ENCODE measurements at places on chromosomes 5 and 9.

- DNase-seq, result no peak
Observed at GRCh38 chr9:120500733-120501132, 79.2 kb downstream of the CDK5RAP2 start.

DNA sequence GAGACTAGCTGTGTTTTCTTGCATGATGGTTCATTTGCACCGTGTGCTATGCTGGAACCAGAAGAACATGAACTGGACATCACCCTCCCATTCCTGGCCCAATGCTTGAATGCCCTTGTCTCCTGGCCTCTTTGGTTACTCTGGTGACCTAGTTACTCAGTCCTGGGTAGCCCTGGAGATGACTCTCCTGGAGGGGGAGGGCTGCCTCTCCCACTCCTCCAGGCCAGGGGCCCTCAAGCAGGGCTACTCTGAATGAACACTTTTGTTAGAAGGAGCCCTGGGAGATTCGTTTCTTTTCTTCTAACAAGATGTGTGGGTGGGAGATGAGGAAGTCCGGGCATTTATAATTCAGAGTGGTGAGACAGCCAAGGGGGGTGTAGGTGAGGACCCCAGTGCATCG, 12.0 kb upstream of the NKX2-5 start:
- DNase-seq, result no peak

- DNase-seq, result peak; percentile 27
Observed at GRCh38 chr9:122186301-122186700, 26.6 kb downstream of the MORN5 start.

DNA sequence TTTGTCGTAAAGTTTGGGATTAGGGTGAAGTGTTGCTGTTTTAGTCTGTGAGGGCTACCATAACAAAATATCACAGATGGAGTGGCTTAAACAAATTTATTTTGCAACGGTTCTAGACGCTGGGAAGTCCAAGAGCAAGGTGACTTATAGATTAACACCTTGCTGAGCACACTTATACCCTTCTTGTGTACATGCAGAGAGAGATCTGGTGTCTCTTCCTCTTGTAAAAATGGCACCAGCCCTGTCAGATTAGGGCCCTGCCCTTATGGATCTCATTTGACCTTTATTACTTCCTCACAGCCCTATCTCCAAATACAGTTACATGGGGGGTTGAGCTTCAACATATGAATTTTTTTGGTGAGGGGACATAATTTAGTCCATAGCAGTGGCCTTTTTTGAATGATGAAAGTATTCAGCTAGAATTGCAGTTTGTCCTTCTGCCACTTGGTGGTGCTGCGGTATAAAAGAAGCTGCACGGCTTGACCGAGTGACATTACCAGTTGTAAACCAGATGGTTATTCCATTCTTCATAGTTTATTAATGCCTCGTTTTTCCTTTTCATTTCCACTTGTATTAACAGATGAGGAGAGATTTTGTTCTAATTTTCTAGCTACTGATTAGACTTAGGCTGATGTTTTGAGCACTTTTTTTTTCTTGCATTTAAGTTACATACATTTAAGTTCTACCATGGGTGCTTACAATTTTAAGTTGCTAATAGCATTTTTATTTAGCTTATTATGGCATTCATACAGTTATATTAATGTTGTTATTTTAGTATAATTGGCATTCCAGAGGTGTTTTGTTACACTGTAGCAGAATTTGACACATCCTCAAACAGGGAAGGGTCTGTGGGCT, 19.4 kb downstream of the DCP2 start:
- peak; percentile 82 for DNase-seq

- DNase-seq, result no peak
Observed at GRCh38 chr9:131995382-131995781, 84.3 kb downstream of the MED27 start.

DNA sequence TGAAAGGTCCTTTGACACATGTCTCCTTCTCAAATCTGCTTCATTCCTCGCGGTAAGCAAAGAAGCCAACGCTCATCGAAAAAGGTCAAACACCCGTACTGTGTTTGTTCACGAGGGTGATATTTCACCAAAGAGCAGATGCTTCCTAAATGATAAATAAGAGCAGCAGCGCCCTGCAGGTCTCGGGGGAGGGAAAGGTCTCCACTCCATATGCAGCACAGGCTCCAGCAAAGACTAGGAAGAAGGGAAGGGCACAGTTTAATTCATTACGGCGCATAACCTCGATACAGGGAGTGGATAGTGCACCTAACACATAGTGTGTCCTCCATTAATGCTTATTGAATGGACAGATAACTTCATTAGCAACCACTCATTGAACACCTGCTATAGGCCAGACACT, 593.3 kb downstream of the CDK5RAP2 start:
- DNase-seq, result no peak

- DNase-seq, result no peak
Observed at GRCh38 chr9:131233995-131234394, 42.3 kb downstream of the FAM78A start.

- peak; percentile 7 for DNase-seq
Observed at GRCh38 chr5:65480306-65480865, 1.3 kb downstream of the ADAMTS6 start.

DNA sequence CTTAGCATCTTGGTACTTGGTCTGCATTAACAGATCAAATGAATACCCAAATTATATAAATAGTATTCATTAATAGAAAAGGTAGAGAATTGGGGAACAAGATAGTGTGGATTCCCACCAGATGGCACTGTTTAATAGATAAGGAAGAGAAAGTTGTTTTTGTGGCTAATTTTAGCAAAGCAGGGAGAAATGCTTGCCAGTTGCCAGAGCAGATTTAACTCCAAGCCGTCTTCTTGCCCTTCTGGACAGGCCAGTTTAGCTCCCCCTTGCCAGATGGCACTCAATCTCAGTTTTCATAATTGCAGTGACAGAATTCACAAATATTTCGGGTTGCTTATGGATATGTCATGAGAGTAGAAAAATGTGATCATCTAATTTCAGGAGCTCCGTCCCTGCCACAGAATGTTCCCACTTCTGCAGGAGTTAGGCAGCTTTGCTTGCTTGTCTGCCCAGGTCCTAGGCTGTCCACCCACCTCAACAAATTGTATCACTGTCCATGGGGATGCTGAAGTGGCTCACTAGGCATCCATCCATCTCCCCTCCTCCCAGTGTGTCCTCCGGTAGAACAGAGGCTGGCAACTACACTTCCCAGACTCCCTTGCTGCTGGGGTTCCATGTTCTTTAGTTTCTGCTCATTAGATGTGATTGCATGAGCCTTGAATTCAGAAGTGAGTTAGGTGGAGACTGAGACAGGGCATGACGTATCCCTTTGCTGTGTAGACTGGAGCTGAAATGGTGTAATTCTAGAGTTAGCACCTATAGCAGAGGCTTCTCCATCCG, 11.8 kb upstream of the HEXB start:
- DNase-seq, result no peak

DNA sequence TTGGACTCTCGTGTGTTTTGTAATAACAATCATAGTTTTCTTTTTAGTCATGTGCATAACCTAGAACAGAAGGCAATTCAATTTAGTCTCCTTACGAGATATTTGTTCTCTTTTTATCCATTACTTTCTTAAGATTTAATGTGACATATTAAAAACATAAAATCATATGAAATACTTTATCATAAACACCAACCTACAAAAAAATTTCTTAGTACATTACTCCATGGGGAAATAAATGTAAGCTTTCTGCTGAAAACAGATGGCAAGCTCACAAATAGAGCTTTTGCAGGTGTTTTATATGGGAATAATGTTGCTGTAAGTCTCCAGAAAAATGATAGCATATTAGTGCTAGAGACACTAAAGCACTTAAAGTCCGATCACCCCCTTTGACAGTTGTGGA, 1035.2 kb upstream of the ARRDC3 start:
- DNase-seq, result no peak

GRCh38 chr9:137353223-137354152, 51.4 kb upstream of the NRARP start:
- no peak for DNase-seq

- DNase-seq, result no peak
Observed at GRCh38 chr9:137899551-137900360, 22.2 kb downstream of the CACNA1B start.

DNA sequence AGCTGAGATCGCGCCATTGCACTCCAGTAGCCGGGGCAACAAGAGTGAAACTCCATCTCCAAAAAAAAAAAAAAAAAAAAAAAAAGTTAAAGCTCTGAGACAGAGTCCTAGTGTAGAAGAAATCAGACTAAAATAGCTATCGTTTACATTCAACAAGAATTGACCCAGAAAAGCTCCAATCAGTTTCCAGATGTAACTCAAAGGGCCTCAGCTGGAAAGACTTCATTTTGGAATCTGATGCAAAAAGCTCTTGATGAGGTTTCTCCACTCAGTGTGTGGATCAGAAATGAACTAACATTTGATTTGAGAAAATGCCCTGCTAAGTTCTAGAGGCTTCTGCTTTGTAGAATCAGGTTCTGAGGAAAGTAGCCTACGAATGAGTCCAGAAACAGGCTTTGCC, 7.2 kb upstream of the C1QTNF2 start:
- DNase-seq, result no peak

GRCh38 chr5:40404613-40405012, 275.1 kb upstream of the PTGER4 start:
- no peak for DNase-seq

DNA sequence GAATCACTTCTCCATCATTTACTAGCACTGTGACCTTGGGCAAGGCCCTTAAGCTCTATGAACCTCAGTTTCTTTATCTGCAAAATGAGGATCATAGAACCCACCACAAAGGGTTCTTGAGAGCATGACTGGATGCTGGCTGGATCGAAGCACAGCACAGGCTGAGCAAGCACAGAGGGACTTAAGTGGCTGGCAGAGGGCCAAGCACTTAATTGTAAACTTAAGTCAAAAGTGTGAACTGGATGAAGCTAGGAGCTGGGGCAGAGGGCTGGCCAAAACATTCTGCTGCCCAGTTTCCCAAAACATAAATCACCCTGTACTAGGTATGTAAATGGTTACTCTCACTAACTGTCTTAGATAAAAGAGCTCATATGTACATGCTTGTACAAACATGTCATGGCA, 112.3 kb upstream of the WWC1 start:
- no peak for DNase-seq

GRCh38 chr9:134600836-134601638, 40.6 kb upstream of the COL5A1 start:
- no peak for DNase-seq

DNA sequence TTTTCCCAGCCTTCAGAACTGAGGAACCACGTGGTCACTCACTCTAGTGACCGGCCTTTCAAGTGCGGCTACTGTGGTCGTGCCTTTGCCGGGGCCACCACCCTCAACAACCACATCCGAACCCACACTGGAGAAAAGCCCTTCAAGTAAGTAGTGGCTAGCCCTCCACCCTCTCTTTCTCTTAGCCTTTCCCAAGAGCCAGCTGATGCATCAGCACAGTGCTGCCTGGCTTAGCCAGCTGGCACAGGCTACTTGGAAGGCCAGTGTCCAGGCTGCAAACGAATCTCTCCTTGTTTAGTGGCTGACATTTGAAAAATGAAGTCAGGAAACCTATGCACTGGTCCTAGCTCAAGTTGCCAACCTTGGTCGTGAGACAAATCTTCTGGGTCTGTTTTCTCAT, 91.1 kb downstream of the PRDM6 start:
- DNase-seq, result no peak

DNA sequence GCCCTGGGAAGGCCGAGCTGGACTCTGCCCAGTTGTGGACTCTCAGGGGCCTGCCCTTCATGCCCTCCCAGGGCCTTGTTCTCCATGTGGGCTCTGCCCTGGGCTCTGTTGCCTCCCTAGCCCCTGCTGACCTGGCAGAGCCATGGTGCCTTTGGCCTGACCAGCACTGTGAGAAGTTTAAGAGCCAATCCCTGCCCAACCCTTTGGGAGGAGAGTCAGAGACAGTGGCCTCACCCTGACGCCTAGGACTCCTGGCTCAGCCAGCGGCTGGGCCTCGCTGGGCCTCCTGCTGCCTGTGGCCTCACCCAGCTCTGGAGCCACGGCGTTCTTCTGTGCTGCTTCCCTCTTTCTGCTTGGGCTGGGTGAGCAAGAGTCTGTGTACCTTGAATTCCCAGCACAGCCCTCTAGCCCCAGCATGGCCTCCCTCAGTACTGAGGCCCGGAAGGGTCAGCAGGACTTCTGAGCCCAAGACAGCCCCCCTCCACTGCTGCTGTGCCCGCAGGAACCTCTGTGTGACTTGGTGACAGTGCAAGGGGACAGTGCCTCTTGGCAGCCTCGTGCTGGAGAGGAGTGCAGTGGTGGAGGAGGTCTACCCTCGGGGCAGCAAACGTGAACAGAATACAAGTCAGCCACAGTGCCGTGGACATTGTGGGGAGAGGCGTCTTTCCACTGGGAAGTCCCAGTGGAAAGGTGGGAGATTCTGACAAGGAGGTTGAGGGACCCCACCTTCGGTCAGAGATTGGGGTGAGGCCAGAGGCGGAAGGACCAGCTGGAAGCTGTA, 97.4 kb downstream of the CACNA1B start:
- DNase-seq, result no peak

- no peak for DNase-seq
Observed at GRCh38 chr5:150622157-150622556, 18.3 kb upstream of the SYNPO start.
